Right forelimb (tissue), 1 donor: ENCODE measurements at places on chromosomes 3 and 15.

DNA sequence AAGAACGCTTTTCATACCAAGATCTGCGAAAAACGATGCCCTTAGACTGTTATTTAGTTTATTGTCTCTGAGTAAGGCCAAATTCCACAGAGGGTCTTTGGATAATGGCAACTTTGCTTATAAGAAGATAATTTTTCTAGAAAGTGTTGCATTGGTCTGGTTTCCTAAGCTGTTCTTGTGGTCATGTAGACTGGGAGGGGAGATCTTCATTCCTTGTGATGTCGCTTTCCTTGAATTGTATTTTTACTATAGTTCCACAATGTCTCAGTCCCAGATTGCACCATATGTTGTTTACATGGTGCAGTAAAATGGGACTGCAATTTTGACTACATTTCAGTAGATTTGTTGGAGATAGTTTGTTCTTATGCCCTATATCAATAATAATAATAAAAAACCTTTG, 28.8 kb upstream of the ST3GAL6 start:
- DNase-seq: no peak

DNA sequence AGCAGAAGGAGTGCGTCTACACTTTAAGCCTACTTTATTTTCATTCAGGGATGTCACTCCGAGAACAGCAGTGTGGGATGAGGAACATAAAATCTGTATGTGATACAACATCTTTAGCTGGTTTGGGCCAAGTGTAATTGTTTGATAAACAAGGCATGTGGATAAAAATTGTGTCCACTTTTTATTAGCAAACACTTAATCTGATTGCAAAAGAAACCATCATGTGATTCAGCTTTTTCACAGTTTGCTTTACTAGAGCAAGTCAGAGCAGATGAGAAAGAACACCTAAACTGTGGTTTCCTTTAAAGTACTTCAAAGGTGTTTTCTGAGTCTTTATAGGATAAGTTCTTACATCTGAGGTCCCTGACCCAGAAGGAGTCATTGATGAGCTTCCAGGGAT, 237.9 kb downstream of the THSD4 start:
- no peak for DNase-seq

DNA sequence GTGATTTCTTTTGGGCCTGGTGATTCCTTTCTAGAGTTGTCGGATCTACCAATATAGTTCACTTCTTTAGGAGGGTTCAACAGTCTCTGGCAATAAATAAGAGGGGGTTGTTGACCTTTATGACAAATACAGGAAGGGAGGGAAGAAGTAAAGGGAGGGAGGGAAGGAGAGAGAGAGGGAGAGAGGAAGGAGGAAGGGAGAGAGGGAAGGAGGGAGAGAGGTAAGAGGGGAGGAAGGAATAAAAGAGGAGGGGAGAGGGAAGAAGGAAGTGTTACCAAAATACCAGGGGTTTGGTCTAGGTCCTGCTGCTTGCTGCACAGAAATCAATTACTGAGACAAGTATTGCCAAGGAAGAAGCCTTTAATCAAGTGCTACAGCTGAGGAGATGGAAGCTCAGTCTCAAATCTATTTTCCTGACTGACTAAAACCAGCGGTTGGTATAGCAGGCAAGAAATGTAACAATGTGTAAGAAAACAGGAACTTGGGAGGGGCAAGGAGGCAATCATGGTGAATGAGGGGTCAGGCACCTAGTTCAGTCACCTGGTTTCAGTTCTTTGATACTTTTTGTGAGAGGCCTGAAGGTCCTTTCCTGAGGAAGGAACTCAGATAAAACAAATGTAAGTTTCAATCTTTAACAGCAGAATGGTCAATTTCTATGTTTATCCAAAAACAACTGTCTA, 14.1 kb upstream of the TMEM40 start:
- no peak for DNase-seq

- no peak for DNase-seq
These were observed 68.9 kb downstream of the NPTN start for GRCh38 chr15:73564255-73564654.

- no peak for DNase-seq
These were observed 14.3 kb downstream of the KAT2B start for GRCh38 chr3:20054549-20054987.

DNA sequence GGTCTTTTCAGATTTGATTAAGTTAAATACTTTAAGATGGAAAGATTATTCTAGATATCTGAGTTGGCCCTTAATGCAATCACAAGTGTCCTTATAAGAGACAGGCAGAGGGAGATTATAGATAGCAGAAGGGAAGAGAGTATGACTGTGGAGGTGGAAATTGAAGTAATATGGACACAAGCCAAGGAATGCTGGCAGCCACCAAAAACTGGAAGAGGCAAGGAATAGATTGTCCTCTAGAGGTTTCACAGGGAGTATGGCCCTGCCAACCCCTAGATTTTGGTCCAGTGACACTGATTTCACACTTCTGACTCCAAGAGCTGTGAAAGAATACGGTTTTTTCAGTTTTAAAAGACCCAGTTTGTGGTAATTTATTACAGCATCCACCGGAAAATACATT, 1498.7 kb upstream of the CADM2 start:
- no peak for DNase-seq

DNA sequence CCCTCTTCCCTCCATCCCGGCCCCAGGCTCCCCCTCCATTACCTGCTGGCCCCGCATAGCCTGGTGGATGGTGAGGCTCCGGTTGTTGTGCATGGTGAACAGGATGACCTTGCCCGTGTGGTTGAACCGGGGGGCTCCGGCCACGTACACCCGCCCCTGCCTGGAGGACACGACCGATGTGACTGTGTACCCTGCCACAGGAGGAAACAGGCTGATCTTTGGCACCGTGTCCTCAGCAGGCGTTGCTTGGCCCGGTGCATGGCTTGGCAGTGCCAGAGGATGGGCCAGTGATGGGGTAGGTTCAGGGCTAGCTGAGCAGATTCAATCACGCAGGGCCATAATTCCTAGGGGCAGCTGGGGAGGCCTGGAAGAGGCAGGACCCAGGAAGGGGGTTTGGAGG, 58.1 kb downstream of the FEM1B start:
- no peak for DNase-seq

DNA sequence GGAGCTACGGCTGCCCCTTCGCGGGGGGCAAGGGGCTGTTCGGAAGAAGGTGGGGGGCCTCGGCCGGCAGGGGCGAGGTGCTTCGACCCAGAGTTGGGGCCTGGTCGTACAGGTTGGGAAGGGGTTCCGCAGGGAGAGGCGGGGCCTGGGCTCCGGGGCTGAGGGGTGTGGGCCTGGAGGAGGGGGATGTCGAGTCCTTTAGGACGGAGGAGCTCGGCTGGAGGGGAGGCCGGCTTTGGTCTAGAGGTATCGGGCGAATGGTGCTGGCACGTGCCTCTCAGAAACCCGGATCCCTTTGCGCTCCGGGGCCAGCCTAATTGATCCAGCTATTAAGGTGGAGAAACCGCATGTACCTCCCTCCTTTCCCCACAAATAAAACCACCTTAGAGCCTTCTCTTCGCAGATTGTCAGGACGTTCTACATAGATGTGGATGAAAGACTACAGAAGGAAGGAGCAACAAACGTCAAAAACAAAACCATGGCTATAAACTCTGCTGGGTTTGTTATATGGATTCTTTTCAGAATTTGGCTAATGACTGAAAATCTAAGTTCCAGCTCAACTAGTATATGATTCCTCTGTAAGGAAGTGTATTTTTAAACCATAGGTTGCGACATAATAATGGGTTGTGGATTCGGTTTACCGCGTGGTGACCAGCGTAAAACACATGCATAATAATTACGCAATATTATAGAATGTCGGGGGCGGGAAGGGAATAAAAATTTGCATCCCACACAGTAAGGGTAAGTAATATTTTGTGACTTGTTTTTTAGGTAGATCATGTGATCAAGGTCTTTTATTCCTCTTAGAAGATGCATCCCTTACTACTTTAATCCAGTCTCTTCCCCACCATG, 644 bp upstream of the NGLY1 start:
- DNase-seq: peak; percentile 88

GRCh38 chr3:169246158-169246557, 417.4 kb downstream of the MECOM start:
- DNase-seq: no peak

DNA sequence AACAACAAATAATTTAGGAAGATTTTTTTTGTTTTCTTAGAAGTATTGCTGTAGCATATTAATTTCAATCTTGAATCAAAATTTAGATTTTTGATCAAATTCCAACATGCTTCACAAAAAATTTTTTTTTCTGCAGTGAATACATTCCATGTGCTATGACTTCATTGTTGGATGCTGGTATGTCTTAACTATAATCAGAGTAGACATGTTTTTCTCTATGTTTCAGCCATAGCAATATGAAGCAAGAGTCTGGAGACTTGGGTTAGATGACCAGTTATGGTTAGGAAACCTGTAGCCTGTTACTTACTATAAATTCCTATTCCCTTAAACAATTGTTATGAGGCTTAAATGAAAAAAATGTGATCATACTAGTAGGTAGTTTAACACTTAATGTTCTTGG, 176.1 kb upstream of the CHL1 start:
- DNase-seq: no peak

DNA sequence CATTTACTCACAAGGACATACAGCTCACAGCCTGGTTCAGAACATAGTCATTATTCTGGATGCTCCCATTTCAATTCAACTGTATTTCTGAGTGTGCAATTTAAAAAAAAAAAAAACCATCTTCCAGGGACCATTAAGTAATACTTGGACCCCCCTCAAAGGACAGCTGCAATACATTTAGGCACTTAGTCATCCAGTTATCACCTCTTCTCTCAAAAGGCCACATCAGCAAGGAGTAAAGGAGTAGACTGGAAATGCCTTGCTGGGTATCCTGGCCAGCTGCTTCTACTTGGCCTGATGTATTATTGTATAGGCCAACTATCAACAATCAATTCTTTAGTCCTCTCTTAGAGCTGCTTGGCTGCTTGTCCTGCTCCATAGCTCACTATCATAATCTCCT, 211.4 kb upstream of the SETMAR start:
- DNase-seq: no peak

- no peak for DNase-seq
These were observed 328.5 kb upstream of the GOLIM4 start for GRCh38 chr3:168424059-168424734.

- DNase-seq: no peak
These were observed 372.1 kb upstream of the NR2F2 start for GRCh38 chr15:95958382-95958781.

GRCh38 chr3:156602424-156602823, 47.5 kb upstream of the SSR3 start:
- no peak for DNase-seq

- no peak for DNase-seq
These were observed 677.1 kb upstream of the NR2F2 start for GRCh38 chr15:95653361-95653805.

GRCh38 chr15:33768670-33769190, 199.6 kb upstream of the CHRM5 start:
- DNase-seq: no peak

DNA sequence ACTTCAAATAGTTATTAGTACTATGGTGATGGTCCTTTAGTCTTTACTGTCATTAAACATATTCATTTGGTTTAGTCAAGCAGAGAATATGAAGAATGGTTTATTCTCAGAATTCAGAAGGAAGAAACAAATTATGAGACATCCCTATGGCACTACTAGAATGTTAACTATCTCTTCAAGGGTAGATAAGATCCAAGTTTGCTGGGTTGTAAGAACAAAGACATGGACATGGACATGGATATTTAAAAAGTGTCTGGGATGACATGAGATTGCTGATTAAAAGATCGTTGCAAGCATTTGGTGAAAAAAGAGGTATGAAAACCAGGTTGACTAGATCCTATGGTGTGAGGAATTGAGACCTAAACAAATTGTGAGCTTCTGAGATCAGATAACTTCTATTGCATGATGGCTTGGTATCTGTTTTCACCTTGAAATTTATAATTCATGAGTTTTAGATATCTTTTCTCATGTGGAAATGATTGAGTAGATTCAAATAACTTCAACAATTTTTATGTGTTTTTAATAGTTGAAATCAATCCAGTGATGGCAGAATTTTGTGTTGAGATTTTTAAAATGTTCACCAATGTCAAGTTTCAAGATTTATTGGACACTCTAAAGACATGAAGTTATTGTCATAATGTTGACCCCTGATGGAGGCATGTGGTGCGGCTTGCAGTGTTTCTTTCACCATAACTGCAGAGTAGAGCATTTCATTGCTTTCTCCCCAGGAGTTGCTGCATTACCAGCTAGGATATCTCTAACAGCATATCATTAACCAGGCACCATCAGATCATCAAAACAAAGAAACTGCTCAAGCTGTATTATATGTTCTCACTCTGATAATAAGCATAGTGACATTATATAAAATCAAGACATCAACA, 72.6 kb downstream of the NAALADL2 start:
- DNase-seq: no peak

- DNase-seq: no peak
These were observed 51.7 kb downstream of the GOLIM4 start for GRCh38 chr3:168044049-168044448.

DNA sequence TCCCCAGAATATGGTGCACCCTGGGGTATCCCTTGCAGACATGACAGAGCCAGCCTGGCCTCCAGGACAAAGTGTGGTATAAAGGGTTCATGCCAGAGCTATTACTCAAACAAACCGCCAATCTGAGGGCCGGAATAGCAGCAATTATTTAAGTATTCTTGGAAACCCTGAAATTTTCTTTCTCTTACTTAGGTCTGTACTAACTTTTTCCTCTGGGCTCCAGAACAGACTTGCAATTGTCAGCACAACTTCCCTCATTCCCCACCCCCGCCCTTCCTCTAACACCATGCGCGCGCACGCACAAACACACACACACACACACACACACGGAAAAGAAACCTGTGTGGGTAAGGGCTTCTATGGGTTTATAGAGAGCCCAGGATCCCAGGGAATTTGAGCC, 56.3 kb downstream of the ISG20 start:
- DNase-seq: no peak

- no peak for DNase-seq
These were observed 32.9 kb upstream of the ALG1L2 start for GRCh38 chr3:130048726-130049125.

DNA sequence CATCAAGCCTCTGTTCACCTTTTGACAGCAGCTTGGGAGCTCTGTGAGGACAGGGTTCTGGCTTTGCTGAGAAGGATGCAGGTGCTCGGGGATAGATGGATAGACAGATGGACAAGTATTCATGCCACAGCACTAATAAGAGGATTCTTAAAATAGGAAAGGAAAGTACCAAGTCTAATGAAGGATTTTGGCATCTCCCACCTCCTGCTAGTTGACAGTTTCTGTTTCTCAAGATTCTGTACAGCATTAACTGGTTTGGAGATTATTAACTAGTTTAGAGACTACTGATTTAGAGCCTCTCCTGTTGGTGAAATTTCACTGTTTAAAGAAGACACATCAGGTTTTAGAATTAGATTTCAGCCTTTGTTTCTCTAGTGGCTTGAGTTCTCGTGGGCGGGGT, 152.3 kb downstream of the CACNA1D start:
- DNase-seq: no peak
